ENCODE measurements at places on chromosomes 5 and 9.

DNA sequence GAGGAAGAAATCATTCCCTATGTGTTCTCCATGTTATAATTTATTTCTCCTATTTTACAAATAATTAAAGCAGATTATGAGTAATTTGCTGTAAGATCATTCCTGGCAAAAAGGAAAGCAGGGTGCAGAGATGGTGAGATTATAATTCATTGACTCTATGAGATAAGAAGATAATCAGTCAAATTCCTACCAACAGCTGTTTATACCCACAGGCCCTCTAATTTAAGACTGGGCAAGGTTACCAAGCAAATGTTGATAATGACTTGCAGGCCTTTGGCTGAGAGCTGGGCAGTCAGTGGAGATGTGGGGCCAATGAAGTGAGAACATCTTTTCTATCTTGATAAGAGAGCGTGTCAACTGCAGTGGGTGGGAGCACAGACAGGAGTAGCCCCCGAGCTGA is 222.7 kb downstream of the ICE1 start:
- DNase-seq, result no peak

DNA sequence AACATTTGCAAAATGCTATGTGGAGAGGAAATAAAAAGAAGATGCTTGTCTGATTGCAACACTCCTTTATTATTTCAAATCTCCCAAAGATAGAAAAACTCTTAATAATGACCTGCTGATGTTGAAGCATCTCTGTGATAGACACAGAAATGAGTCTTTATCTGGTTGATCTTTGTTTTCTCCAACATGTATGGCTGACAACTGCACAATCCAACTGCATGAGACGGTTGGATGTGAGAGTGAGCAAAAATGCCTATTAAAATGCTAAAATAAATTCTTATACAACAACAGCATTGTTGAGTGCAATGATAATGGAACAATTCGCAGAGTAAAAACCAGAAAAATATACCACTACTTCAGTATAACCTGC is 7.5 kb upstream of the IZUMO3 start:
- no peak for DNase-seq

DNA sequence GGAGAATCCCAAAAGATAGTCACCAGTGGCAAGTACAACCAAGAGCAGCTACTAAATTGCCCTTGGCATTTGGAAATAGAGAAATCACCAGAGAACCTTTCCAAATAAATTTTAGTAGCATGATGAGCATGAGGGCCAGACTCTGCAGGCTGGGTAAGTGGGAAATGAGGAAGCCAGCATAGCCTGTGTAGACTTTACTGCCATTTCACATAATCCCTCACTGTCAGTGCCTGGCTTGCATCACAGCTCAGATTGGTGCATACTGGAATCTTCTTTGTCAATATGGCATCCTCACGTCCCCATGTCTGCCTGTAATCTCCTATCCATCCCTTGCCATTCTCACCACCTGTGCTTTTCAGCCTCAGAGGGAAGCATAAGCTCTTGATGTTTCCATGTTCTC is 14.5 kb downstream of the GRAMD2B start:
- DNase-seq, result no peak

GRCh38 chr5:124130816-124131215 is 615.6 kb downstream of the ZNF608 start:
- DNase-seq, result no peak

GRCh38 chr5:177500685-177501522 is 3.5 kb upstream of the PDLIM7 start:
- DNase-seq, result peak; percentile 23

DNA sequence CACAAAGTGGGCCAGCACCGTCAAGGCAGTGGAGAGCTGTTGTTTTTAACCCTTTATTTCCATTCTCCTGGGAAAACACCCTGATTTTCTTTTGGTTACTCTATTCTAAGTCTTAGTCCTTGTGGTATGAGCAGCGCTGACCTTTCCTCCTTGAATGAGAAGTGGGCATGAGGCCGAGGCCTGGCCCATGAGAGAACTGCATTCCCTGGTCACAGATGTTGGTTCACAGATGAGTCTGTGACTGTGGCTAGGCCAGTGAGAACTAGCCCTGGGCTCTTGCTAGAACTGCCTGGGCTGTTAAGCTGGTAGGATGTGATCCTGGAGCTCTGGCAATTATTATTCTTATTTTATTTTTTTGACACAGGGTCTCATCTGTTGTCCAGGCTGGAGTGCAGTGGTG is 71.7 kb upstream of the KLF9 start:
- no peak for DNase-seq

DNA sequence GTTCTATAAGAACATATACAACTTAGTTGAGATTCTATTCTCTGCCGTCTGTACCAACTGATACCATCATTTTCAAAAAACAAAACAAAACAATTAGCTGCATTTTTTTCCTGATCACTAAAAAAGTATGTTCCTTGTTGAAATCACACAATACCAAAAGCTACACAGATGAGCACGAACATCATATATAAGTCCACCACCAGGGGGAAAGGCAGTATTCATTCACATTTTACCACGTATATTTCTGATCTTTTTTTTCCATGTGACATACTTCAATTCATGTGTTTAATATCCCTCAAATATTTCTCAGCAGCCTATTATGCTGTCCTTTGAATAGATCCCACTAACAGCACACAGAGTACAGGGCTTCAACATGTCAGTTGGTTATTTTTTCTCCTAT is 40.6 kb downstream of the IRX2 start:
- no peak for DNase-seq

GRCh38 chr5:14699807-14700400 is 35.4 kb downstream of the OTULIN start:
- no peak for DNase-seq

- DNase-seq, result no peak
Measured at GRCh38 chr9:75185585-75186170, 97.4 kb downstream of the OSTF1 start.

GRCh38 chr9:127789179-127789578 is 3.3 kb downstream of the CDK9 start:
- DNase-seq, result no peak

DNA sequence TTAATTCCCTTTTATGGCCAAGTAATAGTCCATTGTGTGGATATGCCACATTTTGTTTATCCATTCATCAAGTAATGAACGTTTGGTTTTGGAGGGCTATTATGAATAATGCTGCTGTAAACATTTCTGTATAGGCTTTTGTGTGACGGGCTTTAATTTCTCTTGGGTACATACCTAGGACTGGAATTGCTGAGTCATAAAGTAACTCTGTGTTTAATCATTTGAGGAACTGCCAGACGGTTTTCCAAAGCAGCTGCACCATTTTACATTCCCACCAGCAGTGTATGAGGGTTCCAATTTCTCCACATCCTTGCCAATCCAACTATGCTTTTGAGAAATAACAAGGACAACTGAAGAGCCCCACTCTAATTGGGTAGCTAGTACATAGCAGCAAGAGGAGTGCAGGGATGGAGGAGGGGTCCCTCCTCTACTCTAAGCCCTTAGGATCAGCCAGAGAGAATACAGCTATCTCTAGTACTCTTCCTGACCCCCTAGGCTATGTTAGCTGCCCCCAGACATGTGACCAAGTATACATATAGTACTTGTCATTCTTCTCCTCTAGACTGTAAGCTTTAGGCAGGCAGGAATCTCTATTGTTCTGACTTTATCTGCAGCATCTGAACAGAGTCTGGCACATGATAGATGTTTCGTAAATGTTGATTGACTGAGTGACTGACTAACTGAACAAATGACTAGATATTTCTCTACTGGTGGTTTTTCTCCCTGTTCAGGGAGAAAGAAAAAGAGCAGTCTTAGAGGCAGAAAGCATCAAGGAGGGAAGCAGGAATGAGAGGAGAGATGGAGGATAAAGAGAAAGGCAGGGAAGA is 22.1 kb upstream of the MATR3 start:
- DNase-seq, result peak; percentile 47

DNA sequence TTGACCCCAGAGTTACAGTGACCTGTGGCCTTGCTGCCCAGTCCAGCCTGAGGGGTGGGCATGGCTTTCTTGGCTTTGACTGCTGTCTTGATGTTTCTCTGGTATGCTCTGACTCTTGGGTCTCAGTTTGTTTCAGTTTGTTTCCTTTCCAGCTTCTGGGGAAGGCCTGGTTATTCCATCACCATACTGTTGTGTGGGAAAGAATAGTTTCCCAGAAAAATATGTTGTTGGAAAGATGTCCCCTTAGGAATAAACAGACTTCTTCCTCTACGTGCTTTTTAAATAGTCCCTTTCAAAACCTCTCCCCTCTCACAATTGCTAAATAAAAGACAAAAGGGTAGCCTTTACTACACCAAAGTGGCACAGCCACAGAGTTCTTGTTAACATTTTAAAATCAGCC is 49.5 kb downstream of the EGFLAM start:
- DNase-seq, result no peak

DNA sequence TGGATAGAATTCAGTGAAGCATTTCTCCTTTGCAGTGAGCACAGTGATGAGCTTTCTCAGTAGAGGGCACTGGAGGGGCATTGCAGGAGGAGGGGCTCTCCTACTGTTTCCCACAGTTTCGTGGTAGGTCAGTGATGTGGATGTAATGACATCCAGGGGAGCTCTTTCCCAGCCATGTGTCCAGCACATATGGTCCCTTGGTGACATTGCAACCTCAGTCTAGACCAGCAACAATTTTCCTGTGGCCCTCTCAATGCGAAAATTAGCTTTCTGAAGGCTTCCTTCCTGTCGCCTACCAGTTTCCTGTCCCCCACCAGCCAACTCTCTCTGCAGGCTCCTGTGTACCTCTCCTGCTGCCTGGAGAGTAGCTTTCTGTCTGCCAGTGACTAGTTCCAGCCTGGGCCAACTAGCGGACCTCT is 6.9 kb upstream of the PDCL start:
- DNase-seq, result no peak

DNA sequence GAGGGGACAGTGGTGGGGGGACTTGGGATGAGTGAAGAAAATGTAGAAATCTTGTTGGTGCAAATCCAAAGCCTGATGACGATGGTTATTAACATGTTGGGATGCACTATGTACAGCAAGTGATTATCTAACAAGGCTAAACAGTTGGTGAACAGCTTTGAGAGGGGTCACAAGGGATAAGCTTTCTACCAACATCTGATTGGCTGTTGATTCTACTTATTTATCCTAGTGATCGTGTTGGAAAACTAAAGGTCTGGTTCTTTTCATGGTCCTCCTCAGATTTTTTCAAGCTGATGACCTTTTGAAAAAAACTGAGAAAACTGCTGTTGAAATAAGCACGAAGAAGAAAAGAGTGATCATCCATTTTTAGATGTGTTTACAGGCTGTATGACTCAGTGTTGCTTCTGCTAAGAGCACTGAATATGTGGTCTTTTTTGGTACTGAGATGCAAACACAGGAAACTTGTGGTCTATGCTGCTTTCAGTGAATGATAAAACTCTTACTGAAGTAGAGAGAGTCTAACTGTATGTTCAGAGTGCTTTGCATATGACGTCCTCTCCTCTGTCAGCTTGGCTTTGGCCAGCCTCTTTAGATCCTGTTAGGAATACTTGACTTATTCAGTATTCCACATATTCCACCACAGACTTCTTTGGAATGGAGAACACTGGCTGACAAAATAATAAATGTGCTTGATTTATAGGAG is 174.8 kb downstream of the SLF1 start:
- peak; percentile 51 for DNase-seq

DNA sequence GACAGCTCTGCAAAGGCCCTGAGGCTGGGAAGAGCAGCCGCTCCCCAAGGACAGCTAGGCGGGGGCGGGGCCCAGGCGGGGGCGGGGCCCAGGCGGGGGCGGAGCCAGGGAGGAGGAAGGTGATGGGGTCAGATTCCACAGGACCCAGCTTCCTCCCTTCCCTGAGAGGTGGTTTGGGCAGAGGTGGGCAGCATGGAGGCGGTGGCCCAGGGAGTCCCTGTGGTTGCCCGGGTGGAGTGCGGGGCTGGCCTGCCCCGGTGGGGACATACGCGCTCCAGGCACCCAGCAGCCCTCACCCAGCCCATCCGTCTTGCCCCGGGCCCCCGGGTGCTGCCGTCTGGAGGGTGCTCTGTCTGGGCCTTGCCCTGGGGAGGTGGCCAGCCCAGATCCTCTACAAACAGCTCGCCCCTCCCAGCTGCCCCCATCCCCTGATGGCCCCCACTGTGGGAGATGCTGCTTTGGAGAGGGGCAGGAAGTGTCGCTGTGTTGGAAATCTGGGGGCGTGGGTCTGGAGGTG is 11.0 kb upstream of the RNU6ATAC start:
- DNase-seq, result no peak

DNA sequence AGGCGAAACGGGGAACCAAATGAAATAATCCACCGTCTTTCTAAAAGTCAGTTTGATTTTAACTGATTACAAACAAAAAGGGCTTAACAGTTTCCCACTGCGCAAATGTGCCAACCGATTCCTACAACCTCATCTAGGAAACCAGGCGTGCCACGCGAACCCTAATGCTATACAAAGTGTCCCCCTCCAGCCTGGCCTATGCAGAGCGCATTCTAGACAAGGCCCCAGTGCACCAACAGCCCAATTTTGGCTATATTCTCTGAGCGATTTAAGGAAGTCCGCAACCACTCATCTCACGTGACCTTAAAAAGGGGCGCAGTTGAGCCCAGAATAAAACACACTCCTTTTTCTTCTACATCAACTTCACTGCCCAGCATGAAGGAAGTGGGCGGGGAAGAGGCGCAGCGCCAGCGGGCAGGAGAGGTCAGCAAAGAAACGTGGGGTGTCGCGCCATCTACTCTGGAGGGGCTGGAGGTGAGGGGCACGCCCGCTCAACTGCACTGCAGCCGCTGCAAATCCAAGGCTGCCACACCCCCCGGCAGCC is 779 bp downstream of the FAM13B start:
- DNase-seq, result no peak

GRCh38 chr9:128275198-128276007 is at the start of gene GOLGA2:
Gene GOLGA2, minus strand, starts transcription at chr9:128276007. Its CDS starts 31 bp downstream, at chr9:128275976.
- no peak for DNase-seq

DNA sequence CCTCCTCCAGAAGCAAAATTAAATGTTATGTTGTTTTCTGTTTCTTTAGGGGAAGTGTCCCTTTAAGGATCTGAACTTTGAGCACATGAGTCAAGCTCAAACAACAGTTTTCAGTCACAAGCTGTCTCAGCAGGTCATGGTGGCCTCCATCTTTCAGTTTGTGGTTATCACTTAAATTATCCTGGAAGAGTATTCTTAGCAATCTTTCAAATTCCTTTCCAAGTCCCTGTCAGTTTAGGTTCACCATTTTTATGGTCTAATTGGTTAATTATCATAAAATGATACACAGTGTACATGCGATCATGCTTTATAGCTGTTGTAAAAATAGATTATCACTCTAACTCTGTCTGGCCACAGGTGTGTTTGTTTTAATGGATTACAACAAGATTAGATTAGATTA is 43.1 kb upstream of the SELENOP start:
- DNase-seq, result no peak

GRCh38 chr9:131837316-131837715 is 97.4 kb upstream of the RAPGEF1 start:
- no peak for DNase-seq

- DNase-seq, result no peak
Measured at GRCh38 chr9:20898885-20899554, 132.4 kb downstream of the HACD4 start.

DNA sequence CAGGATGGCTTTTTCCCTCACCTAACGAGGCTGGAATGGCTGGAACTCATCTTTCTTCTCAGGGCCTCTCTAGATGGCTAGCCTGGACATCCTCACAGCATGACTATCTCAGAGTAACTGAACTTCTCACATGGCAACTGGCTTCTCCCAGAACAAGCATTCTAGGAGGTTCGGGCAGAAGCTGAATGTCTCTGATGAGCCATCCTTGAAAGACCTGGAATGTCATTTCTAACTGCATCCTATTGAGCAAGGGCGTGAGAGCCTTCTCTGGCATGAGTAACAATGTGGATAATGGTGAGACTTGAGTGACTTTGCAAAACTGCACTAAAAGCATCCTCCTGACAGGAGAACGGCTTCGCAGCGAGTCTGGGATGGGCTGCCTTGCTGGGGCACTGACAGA is 487.7 kb downstream of the MAT2B start:
- DNase-seq, result no peak
